ENCODE measurements at places on chromosomes 13 and 19.

DNA sequence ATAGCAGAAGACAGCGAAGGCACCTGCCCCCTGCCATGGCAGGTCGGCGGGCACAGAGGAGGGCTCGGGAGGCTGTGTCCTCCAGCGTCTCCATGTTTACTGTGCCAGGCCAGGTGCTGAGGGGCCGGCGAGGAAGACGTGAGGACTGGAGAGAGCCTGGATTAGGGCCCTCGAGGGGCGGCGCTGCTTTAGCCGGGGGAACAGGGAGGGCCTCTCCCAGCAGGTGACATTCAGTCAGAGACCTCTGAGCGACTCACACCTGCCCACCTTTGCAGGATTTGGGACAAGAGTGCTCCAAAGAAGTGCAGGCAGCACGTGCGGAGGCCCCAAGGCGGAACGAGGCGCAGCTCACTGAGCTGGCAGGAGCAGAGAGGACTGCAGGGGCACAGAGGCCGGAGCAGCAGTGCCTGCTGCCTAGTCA lies 17.6 kb downstream of the KDM4B start:
- DNase-seq: no peak

DNA sequence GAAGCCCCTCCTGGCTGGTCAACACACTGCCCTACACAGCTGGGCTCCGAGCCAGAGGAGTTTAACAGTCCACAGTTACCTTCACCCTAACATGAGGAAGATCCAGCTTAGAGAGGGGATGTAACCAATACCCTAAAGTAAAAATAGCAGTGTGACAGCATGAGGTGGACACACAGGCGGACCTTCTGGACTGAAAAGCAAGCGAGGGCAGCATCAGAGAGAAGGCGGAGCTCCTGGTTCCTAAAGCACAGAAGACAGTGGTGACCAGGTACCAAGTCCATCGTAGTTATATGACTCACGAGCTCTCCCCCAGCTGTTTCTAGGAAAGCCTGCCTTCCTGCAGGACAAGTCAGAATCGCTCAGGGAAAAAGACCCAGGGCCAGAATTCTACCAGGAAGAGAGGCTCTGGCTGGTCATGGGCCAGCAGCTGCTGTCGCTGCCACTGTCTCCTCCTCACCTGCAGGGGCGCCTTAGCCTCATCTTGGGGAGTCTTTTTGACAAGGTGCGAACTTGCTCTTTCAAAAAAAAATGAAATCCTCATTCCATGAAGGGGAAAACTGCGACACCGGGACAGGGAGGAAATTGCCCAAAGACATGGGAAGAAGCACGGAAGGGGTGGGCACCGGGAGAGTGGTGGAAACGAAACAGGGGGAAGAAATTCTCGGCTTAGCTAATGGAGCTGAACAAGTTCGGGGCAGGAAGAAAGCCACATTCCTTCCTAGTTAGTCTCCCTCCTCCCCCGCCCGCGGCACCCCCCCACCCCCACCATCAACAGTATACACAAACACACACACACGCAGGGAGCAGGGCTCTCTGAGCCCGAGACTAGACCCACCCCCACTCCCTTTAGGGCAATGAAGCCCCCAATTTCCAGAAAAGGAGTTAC lies 1.7 kb downstream of the ELL start:
- DNase-seq: peak; percentile 70

DNA sequence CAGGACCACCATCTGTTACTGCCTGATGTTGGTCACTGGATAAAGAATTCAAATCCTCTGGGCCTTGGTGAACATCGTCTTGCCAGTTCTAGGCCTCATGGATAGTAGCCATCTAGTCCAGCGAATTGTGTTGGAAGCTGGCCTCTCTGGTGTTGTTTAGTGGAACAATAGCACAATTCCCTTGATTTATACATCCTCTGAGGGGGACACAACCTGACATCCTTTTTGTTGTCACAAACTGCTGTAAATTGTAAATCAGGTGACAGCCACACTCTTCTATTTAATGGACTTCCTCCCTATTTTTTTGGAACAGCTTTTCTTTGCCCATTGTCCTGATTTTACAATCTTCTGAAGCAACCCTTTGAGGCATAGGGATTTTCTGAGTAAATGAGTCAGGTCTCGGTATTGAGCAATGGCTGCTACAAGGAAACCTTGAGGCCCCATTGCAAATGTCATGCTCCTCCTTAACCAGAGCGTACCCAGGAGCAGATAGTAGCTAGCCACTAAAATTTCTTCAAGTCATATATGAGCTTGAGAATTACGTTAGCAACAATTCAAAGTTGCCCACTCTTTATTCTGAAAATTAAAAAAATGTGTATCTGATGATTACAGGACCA lies 263.3 kb downstream of the COG6 start:
- DNase-seq: no peak

DNA sequence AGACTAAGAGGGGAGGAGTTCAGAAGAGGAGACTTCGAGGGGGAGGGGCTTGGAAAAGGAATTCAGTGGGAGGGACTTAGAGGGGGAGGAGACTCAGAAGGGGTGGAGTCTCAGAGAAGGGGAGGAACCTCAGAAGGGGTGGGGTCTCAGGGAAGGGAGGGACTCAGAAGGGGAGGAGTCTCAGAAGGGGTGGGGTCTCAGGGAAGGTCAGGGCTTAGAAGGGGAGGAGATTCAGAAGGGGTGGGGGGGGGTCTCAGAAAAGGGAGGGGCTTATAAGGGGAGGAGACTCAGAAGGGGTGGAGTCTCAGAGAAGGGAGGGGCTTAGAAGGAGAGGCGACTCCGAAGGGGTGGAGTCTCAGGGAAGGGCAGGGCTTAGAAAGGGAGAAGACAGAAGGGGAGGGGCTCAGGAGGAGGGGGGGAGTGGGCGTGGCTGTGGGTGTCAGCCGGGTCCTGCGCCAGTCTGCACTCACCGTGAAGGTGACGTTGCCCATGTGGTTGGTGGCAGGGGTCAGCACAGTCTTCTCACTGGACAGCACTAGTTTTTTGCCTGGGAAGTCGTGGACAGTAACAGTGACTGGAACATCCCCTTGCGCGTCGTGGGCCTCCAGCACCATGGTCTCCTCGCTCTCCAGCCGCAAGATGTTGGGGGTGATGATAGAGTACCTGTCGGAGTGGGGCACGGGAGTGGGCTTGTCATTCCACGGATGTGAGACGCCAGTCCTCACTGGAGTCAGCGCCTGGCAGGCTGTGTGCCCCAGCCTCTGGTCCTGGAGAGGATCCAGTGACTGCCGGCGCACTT lies 1.5 kb downstream of the C3 start:
- DNase-seq: peak; percentile 48

- no peak for DNase-seq
Observed at GRCh38 chr19:18985257-18985656, 44.2 kb upstream of the HOMER3 start.

DNA sequence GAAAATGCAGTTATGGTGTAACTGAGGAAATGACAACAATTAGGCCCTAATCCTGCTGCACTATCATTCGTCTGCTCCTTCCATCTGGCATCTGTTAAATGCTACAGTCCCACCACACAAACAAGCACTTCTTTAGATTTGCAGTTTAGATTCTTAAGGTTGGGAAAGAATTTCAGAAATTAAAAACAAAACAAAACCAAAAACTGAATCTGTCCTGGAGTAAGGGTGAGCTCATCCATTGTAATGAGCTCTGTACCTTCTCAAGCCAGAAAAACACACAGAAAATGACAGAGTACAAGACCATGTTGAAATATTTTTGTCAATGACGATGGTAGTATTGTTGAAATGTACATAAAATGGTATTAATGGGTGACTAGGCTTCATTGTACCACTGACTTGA lies 28.3 kb downstream of the SMAD9 start:
- DNase-seq: no peak

GRCh38 chr13:30463787-30464495 lies 1.8 kb downstream of the HMGB1 start:
- peak; percentile 80 for DNase-seq

GRCh38 chr13:91948736-91949135 lies 550.3 kb downstream of the GPC5 start:
- no peak for DNase-seq

GRCh38 chr19:35889370-35890112 lies 10.8 kb downstream of the NFKBID start:
- DNase-seq: no peak

Measured in stimulated activated CD8-positive, alpha-beta memory T cell treated with anti-CD3 and anti-CD28 coated beads, Interleukin-4, amount 100 ng/mL, for 48 hours (primary cell).